ENCODE measurements at places on chromosomes 11 and 22.

- no peak for DNase-seq
Measured at GRCh38 chr11:125270711-125271110, 106.2 kb downstream of the PKNOX2 start.

GRCh38 chr22:43888740-43889139 lies 3.1 kb downstream of the PNPLA5 start:
- DNase-seq = no peak

DNA sequence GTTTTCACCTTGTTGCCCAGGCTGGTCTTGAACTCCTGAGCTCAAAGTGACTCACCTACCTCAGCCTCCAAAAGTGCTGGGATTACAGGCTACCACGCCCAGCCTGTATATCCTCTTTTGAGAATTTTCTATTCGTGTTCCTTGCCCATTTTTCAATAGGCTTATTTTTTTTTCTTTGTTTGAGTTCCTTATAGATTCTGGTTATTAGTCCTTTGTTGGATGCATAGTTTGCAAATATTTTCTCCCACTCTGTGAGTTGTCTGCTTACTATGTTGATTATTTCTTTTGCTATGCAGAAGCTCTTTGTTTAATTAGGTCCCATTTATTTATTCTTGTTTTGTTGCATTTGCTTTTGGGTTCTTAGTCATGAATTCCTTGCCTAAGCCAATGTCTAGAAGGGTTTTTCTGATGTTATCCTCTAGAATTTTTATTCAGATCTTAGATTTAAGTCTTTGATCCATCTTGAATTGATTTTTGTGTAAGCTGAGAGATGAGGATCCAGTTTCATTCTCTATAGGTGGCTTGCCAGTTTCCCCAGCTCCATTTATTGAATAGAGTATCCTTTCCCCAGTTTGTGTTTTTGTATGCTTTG lies 17.7 kb upstream of the ZBED5 start:
- DNase-seq = no peak

GRCh38 chr11:62147545-62147944 lies 23.7 kb downstream of the INCENP start:
- no peak for DNase-seq

DNA sequence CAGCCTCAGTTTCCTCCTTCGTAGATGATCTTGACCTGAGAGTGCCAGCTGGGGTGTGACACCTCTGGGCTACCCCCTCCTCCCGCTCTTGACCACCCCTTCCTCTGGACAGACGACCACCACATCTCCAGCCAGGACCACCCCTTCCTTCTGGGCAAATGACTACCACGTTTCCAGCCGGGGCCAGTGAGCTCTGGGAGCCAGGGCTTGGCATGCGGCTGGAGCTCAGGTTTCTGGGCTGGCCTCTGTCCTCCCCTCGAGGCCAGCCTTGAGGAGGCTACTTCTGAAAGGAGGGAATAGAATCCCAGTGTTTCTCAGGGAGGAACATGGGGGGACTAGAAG lies 120.9 kb downstream of the KCNQ1OT1 start:
- DNase-seq = no peak

DNA sequence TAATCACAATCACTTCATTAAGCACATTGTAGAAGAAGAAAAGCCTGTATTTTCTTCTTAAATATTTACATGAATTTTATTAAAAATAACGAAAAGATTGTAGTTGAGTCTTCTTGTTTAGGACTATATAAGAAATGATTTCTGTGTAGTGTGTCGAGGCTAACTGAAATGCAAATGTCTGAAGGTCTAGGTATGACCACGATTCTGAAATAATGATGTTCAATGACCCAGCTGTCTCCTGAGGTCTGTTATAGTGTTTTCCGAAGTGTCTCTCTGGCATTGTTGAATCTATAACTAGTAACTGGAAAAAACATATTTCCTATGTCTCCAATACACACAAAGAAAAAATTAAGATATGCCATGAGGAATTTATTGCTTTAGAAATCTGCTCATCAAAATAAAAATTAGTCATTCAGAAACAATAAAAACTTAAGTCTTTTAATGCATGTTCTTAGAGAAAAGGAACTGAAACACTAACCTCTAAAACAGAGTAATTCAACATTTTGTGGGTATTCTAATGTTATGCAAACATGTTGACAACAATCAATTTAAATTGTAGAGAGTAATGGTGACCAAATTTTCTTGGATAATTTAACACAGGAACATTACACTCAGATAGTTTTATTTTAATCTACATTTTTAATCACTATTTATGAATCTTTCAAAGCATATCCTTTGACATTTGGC lies 55.0 kb downstream of the CASP12 start:
- DNase-seq = no peak

DNA sequence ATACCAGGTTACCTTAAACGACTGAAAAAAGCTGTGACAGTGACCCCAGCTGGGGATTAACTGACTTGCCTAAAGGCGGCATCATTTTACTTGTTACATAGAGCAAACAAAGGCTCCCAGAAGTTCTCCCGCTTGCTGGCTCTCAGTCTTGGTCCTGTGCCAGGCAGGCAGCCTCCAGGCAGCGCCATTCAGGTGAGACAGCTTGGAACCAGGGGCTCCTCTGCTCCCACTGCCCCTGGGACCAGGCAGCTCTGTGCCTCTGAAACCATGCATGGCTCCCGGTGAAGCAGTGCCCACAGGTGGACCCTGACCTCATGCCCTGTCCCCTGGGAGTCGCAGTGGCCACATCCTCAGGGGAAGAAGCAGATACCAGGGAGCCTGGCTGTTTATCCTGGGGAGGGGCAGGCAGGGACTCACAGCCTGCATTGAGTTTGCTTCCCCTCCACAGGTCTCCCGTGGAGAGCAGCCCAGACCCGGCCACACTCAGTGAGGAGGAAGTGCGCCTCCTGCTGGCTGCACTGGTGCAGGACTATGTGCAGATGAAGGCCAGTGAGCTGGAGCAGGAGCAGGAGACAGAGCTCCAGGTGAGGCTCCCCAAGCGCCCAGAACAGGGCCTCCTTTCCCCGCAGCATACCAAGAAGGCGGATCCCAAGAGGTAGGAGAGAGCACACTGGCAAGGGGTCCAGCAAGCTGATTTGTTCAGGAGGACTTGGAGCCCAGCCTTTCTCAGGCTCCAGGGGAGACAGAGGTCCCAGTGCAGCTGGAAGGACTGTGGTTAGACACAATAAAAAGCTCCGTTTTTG lies 15.6 kb upstream of the CYP2R1 start:
- peak; percentile 92 for DNase-seq

- no peak for DNase-seq
Measured at GRCh38 chr11:44139565-44140330, 44.3 kb downstream of the EXT2 start.

DNA sequence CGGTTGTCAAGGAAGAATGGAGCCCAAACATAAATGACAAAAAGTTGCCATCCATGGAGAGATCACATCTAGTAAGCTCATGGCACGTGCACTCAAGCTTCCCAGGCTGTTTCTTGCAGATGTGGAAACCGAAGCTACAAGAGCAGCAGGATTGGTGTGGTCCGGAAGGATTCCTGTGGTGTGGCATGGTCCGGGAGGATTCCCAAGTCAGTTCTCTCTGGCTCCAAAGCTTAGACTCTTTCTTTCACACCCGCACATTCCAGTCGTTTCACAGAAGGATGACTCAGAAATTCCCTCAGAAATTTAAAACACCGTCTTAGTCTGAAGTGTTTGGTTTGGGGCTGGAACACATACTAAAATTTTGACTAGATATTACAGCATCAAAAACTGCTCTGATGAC lies 78.0 kb upstream of the DRD2 start:
- DNase-seq = peak; percentile 31

DNA sequence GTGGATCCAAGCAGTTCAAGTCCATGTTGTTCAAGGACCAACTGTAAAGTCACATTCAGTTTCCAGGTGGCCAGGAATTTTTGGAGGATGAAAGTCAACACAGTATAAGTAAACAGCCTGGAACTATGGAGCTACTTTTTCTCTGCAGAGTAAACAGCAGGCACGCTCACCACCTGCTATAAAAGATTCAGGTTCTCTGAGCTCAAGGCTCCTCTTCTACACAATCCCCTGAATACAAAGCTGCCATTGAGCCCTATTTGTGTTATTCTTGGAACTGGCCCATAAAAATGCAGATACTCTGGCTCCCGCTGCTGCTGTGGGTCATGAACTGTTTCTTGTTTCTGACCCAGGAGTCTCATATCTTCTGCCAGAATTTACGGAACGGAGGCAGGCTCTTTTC lies 56.9 kb upstream of the PRR5 start:
- peak; percentile 11 for DNase-seq

DNA sequence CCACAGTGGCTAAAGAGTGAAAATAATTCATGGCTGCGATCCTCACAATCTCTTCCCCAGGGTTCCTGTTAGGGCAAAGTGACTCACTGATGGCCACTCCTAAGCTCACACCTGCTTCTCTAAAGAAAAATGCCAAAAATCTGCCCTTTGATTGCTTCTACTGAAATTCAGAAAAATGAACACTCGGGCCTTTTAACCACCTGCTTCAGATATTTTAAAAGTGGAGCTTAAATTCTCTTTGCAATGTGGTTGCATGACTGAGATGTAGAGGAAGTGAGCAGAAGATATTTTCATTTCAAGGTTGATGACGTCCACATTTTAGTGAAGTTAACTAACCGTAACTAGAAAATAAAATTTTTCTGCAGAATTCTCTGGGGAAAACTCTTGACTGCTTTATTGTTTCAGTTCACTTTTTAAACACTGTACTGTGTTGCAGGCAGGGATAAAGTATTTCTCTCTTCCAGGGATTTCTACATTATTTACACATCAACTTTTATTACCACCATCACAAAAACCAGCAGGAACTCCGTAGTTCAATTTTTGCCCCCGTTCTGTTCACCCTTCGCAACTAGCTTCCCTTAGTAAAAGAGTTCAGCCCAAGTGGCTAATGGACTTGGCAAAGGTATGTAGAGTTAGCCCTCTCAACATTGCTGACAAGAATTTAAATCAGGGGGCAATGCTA lies 8.5 kb downstream of the RAB30 start:
- no peak for DNase-seq

GRCh38 chr22:25853078-25853477 lies 111.1 kb downstream of the MYO18B start:
- no peak for DNase-seq

DNA sequence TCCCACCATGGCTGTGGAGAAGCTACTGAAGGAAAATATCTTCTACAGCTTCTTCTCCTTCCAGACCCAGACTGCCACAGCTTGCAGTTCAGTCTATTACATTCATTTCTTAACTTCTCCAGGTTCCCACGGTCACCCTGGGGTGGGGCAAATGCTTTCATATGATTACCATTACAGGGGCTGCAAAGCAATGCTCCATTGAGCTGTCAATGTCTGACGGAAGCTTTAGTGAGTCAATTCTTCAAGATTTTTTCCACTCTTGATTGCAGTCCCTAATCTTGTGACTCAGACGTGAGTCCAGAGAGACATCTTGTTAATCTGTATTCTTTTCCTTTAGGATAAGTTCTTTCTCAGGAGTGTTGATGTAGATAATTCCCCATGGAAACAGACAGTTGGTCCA lies 233.4 kb upstream of the DDI1 start:
- no peak for DNase-seq

DNA sequence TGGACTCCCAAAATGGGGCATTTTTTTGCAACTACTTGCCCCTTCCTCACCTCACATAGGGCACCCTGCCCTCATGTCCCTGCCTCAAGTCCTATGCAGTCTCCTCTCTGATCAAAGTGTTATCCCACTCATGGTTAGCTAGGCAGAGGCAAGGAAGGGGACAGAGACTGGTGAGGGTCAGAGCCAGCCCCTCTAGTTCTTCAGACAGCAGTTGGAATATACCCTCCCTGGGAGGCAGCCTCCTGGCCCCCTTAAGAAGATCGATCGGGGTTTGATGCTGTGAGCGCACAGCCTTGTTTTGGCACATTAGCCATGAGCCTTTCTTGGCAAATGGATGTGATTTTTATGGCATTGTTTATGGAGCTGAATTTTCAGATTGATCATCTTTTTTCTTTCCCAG lies 436.9 kb downstream of the BUD13 start:
- no peak for DNase-seq

GRCh38 chr11:122803306-122803705 lies 35.0 kb upstream of the CRTAM start:
- DNase-seq = no peak

- no peak for DNase-seq
Measured at GRCh38 chr11:95086836-95087570, 2.6 kb upstream of the ENDOD1 start.

- peak; percentile 41 for DNase-seq
Measured at GRCh38 chr22:19962909-19963806, 21.5 kb upstream of the TXNRD2 start.

- no peak for DNase-seq
Measured at GRCh38 chr22:35554297-35554845, 13.7 kb downstream of the RASD2 start.

- DNase-seq = no peak
Measured at GRCh38 chr11:75475767-75476650, 43.0 kb upstream of the KLHL35 start.

GRCh38 chr22:27983361-27983791 lies 64.3 kb upstream of the PITPNB start:
- no peak for DNase-seq

DNA sequence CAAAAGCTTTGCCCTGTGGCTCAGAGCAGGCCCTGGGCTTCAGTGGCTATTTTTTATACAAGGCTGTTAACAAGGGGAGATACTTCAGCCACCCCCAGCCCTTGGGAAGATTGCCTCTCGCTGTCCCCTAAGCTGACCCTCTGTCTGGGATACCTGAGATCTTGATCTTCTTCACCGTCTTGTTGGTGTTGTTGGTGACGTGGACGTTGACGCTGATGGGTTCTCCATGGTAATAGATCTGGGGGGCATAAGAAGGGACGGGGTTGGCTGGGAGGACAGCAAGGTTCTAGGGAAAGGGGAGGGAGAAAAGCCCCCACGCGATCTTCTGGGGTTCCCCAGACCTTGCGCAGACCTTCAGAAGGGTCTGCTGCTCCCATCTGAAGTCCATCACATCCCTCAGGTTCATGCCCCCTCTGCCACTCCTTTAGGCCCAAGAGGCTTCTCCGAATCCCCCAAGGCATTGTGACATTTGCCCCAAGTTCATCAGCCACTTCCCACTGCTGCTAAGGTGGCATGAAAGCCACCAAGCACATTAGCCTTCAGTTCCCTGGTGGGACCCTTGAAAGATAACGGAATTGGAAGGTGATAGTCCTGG lies 36.7 kb downstream of the TPBGL start:
- no peak for DNase-seq

GRCh38 chr11:2374456-2375201 lies 2.5 kb upstream of the CD81 start:
- DNase-seq = no peak

- DNase-seq = no peak
Measured at GRCh38 chr11:12206529-12206928, 96.1 kb downstream of the MICAL2 start.

GRCh38 chr11:8829556-8829955 lies 81.4 kb upstream of the AKIP1 start:
- DNase-seq = no peak

DNA sequence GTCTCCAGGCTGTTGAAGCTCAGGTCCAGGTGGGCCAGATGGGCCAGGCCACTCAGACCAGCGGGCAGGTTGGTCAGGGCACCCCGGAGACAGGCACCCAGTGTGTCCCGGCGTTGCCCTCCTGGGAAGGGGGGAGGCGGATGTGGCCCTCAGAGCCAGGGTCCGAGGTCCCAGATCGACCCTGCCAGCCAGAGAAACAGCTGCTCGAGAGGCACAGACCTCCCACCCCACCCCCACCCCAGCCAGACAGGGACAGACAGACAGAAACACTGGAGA lies 1.6 kb downstream of the PIDD1 start:
- no peak for DNase-seq

DNA sequence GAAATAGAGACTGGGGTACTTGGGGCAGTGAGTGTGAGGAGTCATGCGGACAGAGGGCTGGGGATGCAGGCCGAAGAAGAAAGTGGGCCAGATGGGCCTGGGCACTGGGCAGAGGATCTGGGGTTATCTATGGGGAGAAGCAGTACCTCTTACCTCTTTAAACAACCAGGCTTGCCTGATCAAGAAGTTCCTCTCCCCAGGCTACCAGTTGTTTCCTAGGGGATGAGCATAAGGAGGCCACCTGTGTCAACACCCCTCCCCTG lies 98.4 kb upstream of the PITPNB start:
- DNase-seq = no peak
